ENCODE measurements at places on chromosomes 5 and 9.
A peak's percentile ranks its signal among the peaks of the same experiment; 100 is the strongest.

DNA sequence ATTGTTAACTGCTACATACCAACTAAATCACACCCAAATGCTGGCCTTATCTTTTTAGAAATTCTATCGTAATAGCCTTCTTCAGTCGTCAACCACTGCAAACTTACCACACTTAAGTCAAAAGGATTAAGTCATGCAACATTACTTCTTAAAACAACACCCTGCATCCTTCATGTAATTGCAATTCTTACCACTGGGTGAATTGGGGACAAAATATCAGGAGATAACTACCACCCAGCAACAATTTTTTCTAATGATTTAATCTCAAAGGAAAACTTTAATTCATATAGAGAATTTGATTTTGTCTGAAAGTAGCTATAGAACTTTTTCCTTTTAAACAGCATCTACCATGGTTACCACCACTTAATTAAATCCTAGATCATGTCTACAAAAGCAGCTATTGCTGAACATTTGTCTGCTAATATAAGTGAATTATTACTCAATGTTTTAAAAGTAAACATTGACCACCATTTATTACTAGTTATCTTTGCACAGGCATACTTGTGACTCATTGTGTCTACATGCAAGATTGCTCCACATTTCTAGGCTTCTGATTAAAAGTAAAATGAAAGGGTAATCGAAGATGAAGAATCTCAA is 10.5 kb downstream of the MLLT3 start:
- DNase-seq, result no peak

- DNase-seq, result no peak
Measured at GRCh38 chr5:76714751-76715485, 1.0 kb upstream of the F2R start.

- no peak for DNase-seq
Measured at GRCh38 chr5:149932445-149933350, 11.9 kb downstream of the PDE6A start.

DNA sequence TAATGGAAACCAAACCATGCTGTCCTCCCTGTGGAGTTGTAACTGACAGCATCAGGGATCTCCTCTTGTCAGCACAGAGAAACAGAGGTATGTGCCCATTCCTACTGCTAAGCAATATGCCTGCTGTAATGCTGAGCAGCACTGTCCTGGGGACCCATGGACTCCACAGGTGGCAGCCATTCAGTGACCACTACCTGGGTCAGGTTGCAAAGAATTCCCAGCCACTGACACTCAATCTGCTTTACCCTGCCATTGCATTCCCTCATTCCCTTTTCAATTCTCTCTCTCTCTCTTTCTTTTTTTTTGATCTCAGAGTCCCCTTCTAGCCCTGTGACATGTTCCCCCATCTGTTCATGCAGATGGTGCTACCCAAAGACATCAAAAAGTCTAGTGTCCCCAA is 104.1 kb downstream of the GABRB2 start:
- DNase-seq, result no peak

DNA sequence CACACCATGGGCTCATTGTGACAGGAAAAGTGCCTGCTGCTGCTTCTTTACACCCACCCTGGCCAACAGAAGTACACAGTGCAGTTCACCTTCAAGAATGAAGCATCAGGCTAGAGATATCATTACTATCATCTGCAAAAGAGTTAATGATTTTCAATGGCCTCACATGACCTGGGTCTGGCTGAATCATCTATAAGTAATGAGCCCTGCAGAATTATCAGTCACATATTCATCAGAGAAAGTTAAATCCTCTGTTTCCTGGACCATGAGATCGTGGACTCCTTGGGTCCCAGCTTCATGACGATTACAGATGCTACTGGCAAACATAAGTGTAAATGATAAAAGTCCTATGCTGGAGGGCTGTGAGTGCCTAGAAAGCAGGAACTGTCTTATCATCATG is 8.3 kb downstream of the BAG1 start:
- DNase-seq, result no peak

GRCh38 chr5:126499853-126500342 is 76.7 kb downstream of the GRAMD2B start:
- DNase-seq, result no peak

GRCh38 chr9:76206821-76207220 is 187.4 kb downstream of the RFK start:
- no peak for DNase-seq

DNA sequence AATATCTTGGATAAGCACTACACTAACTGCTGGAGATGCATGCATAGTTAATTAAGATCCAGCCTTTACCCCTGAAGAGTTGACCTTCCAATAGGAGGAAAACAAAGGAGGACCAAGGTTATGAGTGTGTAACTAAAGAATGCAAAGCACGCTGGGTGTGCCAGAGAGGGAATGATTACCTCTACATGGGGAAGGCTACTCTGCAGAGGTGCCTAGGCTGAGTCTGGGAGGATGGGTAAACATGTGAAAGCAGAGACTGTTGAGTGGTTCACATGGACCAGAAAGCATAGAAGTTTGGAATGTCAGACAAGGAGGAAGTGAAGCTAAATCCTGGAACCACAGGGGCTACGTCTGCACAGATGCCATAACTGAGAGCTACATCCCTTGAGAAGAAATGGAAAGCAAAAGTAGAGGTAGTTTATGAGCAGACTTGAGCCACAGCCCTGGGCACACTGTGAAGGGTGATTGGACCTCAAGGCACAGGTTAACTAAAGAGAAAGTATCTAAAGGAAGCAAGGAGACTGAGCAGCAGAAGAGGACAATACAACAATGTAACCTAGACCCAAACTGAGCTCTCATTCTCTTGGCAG is 176.2 kb downstream of the DENND1A start:
- DNase-seq, result no peak

DNA sequence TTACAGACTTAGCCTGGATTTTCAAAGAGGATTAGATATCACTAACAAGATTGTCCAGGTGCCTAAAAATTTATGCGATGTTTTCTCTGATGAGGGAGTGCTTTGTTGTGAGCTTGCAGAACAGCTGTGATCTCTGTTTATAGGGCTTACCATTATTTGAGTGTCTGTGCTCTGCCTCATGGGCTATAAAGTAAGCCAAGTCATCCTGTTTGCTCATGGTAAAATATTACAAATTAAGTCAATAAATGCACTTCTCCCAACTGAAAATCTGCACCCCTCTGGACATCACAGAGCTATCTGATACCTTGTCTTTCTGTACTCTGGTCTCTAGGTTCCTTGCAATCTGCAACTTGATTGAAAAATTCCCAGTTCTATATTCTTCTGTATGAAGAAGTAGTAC is 293.4 kb upstream of the ACTBL2 start:
- DNase-seq, result no peak

DNA sequence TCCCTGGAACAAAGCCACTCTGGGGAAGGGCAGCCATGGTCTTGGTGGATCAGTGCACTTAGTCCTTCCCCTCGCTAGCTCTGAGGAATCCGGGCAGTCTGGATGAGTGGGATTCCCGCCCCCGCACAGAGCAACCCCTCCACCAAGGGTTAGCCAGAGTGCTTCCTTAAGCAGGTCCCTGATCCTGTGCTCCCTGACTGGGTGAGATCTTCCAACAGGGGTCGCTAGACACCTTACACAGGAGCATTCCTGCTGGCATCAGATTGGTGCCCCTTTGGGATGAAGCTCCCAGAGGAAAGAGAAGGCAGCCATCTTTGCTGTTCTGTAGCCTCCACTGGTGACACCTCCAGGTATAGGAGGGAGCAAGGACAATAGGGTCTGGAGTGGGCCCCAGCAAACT is 228.8 kb downstream of the AP3B1 start:
- DNase-seq, result no peak

- no peak for DNase-seq
Measured at GRCh38 chr5:168117469-168117868, 174.0 kb upstream of the WWC1 start.

- DNase-seq, result no peak
Measured at GRCh38 chr5:73221726-73222125, 48.7 kb downstream of the TMEM174 start.

DNA sequence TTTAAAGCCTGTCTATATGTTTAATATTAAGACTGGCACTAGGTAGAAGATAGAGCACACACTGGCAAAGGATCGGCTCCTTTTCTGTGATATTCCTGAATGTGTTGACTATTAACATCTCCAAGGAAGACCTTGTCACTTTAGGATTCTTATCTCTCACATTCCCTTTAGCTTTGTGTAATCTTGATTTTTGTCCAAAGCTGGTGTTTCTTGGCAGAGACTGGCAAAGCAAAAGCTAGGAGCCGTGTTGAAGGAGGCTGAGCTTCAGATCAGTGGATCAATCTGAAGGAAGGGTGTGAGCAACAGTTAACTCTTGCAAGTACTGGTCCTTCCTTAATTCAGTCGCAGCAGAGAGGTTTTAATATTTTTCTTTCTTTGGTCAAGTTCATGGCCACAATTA is 830.4 kb upstream of the ZNF608 start:
- DNase-seq, result no peak

- DNase-seq, result no peak
Measured at GRCh38 chr5:30581198-30581935, 612.1 kb upstream of the CDH6 start.

- no peak for DNase-seq
Measured at GRCh38 chr9:124353811-124354274, 61.4 kb downstream of the PSMB7 start.

DNA sequence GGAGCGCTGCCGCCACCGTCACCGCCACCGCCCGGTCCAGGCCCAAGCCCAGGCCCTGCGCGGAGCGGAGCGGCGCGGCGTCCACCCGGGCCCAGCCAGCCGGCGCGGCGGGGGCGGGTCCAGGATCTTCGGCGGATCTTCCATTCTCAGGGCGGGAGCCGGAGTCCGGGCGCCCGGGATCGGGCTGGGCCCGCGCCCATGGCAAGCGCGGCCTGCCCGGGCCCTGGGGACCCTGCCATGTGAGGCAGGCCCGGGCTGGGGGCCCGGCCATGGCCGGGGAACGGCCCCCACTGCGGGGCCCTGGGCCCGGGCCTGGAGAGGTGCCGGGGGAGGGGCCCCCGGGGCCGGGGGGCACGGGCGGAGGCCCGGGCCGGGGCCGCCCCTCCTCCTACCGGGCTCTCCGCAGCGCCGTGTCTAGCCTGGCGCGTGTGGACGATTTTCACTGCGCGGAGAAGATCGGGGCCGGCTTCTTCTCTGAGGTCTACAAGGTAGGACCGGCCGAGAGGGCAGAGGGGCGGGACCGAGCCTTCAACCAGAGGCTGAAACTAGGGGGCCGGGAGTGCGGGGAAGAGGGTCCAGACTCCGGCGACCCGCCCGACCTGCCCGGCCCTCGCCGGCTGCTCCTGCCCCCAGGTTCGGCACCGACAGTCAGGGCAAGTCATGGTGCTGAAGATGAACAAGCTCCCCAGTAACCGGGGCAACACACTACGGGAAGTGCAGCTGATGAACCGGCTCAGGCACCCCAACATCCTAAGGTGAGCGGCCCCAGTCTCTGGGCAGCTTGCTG is 482 bp downstream of the TESK1 start:
- peak; percentile 50 for DNase-seq

DNA sequence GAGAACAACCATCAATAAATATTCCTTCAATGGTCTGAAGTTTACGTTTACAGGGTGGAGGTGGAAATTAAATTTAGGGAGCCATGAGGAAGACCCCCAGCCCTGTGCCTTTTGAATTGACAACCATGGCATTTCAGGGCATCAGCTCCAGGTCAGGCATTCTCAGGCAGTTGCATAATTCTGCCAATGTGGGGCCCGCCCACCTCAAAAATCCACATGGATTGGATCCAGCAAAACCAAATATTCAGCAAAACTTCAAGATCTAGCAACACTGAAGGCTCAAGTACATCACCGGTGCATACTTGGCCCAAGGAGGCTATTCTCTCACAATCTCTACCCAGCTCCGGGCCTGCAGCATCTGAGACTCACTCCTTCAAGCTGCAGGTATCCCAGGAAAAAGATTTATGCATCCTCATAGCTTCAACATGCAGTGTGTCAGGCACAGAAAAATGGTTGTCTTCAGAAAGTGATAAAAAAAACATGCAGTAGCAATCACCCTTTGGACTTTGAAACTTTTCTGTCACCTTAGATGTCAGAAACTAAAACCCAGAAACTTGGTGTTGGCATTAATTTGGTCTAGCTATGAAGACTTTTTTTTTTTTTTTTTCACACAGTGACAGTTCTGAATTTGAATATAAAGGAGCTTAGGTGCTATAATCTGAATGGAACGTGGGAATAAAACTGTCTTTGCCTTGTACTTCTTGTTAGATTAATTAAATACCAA is 21.4 kb upstream of the ANXA2R start:
- no peak for DNase-seq

DNA sequence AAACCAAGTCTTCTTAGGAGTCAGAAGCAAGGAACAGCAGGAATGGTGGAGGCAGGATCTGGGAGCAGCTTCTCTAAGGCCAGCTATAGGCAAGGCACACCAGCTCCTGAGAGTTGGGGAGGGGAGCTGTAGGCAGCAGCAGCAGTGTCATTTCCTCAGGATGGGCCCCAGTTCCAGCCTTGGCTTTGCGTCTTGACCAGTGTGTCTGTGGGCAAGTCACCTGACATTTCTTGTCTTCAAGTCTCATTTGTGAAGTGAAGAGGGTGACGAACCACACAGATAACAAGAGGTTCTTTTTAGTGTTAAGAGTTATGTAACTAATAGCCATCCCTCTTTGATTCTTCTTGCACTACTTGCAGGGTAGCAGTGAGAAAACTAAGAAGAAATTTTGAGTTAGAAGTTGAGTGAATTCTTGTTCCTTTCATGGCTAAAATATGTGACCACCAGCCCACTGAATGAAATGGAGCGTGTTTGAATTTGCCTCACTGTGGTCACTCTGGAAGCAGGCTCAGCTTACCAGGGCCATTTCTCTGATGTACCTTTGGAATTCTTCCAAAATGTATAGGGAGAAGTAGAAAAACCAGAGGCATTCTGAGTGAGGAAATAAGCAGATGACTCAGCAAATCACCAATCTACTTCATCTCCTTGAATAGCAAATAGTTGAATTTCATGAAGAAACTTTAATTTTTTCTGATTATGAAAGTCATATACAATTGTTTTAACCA is 42.4 kb downstream of the RHOBTB3 start:
- DNase-seq, result no peak

DNA sequence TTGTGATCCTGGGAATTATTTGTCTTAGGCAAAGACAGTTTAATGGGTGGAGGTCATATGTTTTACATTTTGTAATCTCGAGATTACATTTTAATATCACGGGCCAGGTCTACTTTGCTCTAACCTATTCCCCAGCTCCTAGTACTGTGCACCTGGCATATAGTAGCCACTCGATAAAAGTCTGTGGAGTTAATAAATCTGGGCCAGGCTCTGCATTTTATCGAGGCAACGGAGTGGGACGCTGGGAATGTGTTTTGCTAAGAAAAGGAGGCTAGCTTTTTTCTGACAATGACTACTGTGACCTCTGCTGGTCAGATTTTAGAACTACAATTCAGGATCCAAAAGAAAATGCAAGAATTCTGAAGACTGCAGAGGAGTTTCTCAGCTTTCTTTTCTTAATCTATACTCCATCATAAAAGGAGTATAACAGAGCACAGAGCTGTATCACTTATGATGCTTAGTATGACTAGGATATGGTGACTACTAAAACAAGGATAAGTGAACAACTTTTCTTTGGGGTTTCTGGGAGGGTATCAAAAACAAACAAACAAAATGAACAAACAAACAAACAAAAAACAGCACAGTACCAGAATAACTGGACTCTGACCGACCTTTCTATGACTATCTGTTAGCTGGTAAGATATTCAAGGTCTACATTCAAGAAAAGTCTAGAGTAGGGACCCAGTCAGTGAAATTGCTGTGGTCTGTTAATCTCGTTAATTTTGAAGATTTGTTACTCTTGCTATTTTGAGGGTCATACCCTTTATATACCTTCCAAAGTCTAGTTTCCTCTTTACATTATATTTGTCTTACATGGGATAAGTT is 46.1 kb upstream of the CER1 start:
- DNase-seq, result peak; percentile 10

GRCh38 chr5:8701251-8701650 is 832.3 kb downstream of the MTRR start:
- DNase-seq, result no peak

Measured in right kidney (tissue), 9 donors.